GM12864 (cell line): ENCODE measurements at places on chromosomes 12 and 14.

DNA sequence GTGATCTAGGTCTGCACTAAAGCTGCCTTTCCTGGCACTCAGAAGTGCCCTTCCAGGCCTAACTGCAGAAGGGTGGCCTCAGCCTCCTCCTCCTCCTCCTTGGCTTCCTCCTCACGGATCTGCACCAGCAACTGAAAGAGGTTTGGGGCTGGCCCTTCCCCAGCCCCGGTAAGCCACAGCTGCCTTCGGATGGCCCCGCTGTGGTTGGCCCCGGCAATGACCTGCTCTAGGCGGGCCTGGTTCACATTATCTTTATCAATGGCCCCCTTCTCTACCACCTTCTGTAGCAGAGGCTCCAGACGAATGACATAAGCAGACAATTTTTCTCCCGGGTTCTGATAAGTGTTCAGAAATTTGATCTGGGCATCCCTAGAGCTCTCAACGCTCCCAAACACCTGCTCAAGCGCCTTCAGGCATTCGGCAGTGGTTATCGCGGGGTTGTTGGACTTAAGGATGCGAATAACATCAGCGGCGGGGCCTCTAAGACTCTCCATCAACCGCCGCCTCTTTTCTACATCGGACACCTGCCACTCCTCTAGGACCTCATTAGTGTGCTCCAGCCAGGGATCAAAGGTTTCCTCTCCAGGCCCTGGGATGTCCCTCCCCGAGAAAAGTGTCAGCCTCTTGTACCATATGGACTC is 1.5 kb downstream of the PNMA1 start:
- DNase-seq: no peak

GRCh38 chr12:23193552-23193951 is 568.6 kb downstream of the ETNK1 start:
- DNase-seq: no peak

- DNase-seq: no peak
Observed at GRCh38 chr14:24240110-24240918, 2.1 kb downstream of the TINF2 start.

- DNase-seq: no peak
Observed at GRCh38 chr12:89189448-89189847, 162.9 kb downstream of the DUSP6 start.

GRCh38 chr12:60112763-60113162 is 516.9 kb downstream of the SLC16A7 start:
- no peak for DNase-seq

- DNase-seq: no peak
Observed at GRCh38 chr12:6049587-6049986, 74.9 kb downstream of the VWF start.

- no peak for DNase-seq
Observed at GRCh38 chr14:80304125-80304766, 92.9 kb upstream of the DIO2 start.

DNA sequence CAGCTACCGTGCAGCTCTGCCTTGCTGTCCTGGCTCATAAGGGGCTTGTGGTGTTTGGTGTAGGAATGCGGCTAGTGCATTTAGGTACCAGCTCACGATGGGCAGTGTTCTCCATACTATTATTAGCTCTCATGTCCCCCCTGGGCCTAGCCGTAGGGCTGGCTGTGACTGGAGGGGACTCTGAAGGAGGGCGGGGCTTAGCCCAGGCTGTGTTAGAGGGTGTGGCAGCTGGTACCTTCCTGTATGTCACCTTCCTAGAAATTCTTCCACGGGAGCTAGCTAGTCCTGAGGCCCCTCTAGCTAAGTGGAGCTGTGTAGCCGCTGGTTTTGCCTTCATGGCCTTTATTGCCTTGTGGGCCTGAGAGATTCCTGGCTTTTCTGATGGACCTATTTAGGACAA is 2.1 kb downstream of the SLC39A2 start:
- DNase-seq: no peak

DNA sequence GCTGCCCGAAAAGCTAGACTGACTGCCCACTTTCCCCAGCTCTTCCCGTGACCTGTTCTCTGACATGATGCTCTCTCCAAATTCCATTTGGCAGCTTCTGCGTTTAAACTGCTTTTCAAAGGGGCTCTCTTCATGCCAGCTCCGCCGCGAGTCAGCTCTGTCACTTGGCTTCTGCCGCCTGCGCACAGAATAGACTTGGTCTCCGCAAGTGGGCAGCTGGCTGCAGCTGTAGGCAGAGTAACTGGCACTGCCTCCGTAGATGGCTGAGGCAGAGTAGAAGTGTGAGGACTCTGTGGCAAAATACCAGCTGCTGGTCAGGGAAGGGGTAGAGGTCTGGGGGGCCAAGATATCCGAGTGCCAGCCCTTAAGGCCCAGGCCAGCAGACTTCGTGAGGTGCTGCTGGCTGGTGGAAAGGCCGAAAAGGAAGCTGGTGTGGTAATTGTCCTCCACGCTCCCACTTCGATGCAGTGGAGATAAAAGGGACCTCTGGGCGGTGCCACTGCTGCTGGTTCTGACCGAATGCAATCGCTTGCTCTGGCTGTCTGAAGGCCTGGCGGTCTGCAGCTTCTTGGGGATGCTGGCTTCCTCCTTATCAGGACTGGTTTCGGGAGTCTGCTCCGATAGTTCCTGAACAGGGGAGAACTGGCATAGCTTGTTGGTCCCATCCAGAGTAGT is 85.7 kb downstream of the DUSP16 start:
- DNase-seq: no peak

GRCh38 chr14:67343601-67344230 is 15.9 kb downstream of the ATP6V1D start:
- no peak for DNase-seq

GRCh38 chr14:45150386-45150890 is 14.7 kb downstream of the FANCM start:
- DNase-seq: no peak
